Neural crest cell (in vitro differentiated cells): ENCODE measurements at places on chromosomes 5 and 9. TPM values are rescaled to one million over a fixed set of nuclear protein-coding genes. Genes with fewer than 3 reads are reported as not detected.

GRCh38 chr9:23603311-23603710 lies 222.7 kb downstream of the ELAVL2 start:
- no peaks in the 10 kb centered on the region for H3K4me1 ChIP-seq
- H3K27me3 ChIP-seq = no peaks in the 10 kb centered on the region
- DNase-seq = no peak

- no peaks in the 10 kb centered on the region for H3K27me3 ChIP-seq
- no peak overlapping the region for H3K27ac ChIP-seq
- no peak for DNase-seq
These were observed 15.7 kb upstream of the SLC36A1 start for GRCh38 chr5:151431666-151432065.

Gene C5orf34
- 11.0 and 11.4 TPM in 2 replicates for total RNA-seq

Gene GABRG2
- total RNA-seq = 0.26 and 2.8 TPM in 2 replicates

Gene RANBP3L
- total RNA-seq = not detected in 2 replicates

Gene PTPRD
- total RNA-seq = 113 and 139 TPM in 2 replicates

Gene ZNF608
- total RNA-seq = 106 and 107 TPM in 2 replicates
